ENCODE measurements at places on chromosomes 5 and 9.

DNA sequence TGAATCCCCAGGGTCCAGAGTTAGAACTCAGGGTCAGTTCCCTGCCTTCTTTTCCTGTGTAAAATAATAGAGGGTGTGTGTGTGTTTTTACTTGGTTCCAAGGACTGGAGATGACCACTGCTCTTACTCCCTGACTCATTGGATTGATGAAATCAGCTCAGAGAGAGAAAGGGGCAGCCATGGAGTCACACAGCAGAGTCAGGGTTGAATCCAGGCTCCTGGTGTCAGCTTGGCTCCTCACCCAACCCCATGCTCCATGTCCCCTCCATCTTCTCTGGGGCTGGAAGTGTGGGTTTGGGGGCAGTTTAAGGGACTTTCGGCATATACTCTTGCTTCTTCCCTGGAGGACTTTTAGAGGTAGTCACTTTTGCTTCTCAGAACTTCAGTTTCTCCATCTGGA is 21.6 kb downstream of the DAB2IP start:
- H3K4me3 ChIP-seq, result no peak overlapping the region
- no peak for DNase-seq
- no peak overlapping the region for H3K27ac ChIP-seq
- no peaks in the 10 kb centered on the region for H3K36me3 ChIP-seq

DNA sequence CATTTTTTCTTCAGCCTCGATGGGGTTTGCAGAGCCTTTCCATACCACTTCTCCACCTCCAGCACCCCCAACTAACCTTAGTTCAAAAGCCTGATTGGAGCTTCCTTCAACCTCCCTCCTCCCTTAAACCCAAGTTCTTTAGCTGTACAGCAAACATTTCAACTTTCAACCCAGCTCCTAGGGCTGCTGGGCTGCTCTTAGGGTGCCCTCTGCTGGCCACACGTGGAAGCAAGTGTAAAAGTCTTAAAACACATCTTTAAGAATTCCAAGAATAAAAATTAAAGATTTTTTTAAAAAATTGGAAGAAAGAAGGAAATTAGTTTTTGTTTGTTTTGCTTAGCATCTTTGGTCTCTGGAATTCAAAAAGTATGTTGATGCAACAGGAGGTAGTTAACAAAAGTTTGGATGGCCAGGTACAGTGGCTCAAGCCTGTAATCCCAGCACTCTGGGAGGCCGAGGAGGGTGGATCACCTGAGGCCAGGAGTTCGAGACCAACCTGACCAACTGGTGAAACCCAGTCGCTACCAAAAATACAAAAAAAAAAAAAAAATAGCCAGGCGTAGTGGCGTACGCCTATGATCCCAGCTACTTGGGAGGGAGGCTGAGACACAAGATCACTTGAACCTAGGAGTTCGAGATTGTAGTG is 15.5 kb upstream of the HSD17B3 start:
- no peaks in the 10 kb centered on the region for H3K36me3 ChIP-seq
- no peak for DNase-seq
- H3K27me3 ChIP-seq, result no peaks in the 10 kb centered on the region
- H3K4me3 ChIP-seq, result no peak overlapping the region

GRCh38 chr5:1404062-1404461 is 41.2 kb downstream of the SLC6A3 start:
- H3K4me3 ChIP-seq, result no peak overlapping the region
- H3K27ac ChIP-seq, result no peak overlapping the region
- no peak for DNase-seq
- no peaks in the 10 kb centered on the region for H3K4me1 ChIP-seq
- H3K27me3 ChIP-seq, result no peaks in the 10 kb centered on the region

DNA sequence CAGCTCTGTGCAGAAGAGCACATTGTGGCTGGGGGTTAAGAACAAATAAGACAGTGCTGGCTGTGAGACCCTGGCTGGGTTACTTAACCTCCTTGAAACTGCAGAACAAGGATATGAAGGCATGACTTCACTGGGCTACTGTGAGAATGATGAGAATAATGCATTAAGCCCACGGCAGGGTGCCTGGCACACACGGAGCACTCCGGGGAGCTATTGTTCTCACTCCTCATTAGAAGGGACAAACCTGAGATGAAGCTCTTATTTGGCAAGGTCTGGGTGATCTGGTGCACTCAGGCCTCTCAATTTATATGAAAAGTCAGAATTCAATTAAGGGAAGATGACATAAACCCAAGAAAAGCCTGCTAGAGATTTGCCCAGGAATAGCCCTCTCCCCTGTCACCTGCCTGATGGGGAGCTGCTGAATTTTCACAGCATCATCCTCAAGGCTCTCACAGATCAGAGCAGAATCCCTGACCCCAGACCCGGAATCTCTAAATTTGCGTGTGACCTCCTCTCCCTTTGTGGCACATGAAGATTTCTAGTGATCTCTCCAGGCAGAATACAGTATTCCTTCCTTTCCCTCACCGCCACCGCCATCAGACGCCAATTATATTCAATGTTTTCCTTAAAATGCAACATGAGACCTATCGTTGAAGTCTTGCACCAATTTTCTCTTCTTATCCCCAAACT is 102.1 kb downstream of the COL23A1 start:
- no peak for DNase-seq
- H3K27ac ChIP-seq, result no peak overlapping the region
- H3K36me3 ChIP-seq, result no peaks in the 10 kb centered on the region
- H3K27me3 ChIP-seq, result no peaks in the 10 kb centered on the region
- no peak overlapping the region for H3K4me3 ChIP-seq

GRCh38 chr5:175922192-175922885 is 45.8 kb downstream of the THOC3 start:
- DNase-seq, result no peak
- no peaks in the 10 kb centered on the region for H3K4me1 ChIP-seq
- H3K27ac ChIP-seq, result no peak overlapping the region
- H3K4me3 ChIP-seq, result no peak overlapping the region
- no peaks in the 10 kb centered on the region for H3K27me3 ChIP-seq
